GM04504 (cell line): ENCODE measurements at places on chromosomes 4 and X.

- peak; percentile 26 for DNase-seq
These were observed 75.1 kb downstream of the GAB1 start for GRCh38 chr4:143411527-143412419.

- DNase-seq = no peak
These were observed 552.7 kb downstream of the RAPGEF2 start for GRCh38 chr4:159655547-159655946.

DNA sequence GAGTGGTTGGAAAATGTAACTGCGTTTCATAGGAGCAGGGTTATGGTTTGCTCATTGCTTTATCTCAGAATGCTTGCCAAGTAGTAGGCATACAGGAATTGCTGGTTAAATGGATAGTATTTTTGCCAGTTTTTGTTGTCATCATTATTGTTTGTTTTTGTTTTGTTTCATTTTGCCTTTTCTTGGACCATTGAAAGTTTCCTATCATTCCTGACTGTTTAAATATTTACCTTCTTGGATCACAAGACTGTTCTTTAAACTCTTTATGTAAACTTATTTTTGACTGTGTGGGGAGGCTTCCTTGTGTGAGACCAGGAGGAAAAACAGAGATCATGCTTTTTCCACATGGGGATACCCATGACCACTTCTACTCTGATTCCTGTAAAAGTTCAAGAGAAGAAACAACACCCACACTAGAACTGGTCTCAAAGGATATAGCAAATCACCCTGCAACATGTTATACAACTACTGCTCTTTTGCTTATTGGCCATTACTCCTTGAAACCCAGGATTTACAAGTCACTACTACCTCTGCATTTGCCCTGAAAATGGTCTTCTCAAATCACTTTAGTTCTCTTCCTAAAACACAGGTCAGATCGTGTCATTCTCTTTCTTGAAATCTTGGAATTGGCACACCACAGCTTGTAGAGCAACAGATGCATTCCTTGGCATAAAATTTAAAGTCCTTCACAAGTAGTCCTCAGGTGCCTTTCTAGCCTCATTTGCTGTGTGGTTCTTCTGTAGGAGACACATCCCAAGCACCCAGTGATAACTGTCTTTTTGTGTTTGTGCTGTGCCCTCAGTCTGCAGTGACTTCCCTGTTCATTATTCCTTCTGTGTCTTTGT lies 51.3 kb downstream of the FNIP2 start:
- no peak for DNase-seq

GRCh38 chr4:74042681-74043080 lies 4.2 kb upstream of the CXCL3 start:
- no peak for DNase-seq

- DNase-seq = no peak
These were observed 53.4 kb downstream of the ADGRG4 start for GRCh38 chrX:136354201-136354600.

DNA sequence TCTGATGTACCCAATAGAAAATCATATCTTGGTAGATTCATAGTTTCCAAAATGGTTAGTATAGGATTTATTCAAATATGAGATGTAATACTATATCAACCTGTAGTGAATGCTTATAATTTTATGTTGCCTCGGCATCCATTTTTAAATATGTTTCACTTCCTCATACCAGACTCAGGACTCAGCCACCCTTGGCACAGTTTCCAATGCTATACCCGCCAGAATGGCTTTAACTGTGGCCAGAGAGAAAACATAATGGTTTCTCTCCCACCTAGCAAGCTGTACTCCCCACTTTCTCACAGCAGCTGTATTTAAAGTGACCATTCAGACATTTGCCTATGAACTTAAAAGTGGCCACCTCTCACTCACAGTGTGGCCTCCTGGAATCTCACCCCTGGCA lies 466.6 kb upstream of the PABPC4L start:
- DNase-seq = no peak

DNA sequence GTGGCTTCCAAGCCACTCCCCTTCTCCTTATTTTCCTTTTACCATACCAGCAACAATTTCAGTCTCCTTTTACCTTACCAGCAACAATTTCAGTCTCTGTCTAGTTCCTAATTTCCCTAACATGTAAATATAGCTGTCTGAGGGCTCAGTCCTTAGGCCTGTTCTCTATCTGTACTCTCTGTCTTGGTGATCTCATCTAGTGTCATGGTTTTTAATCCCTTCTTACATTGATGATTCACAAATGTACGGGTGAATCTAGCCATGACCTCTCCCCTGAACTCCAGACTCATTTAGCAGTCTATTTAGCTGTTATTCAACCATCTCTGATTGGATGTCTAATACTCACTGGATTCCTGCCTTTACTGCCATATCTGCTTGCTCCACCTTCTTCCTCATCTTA lies 7.2 kb downstream of the IL15 start:
- DNase-seq = peak; percentile 49

DNA sequence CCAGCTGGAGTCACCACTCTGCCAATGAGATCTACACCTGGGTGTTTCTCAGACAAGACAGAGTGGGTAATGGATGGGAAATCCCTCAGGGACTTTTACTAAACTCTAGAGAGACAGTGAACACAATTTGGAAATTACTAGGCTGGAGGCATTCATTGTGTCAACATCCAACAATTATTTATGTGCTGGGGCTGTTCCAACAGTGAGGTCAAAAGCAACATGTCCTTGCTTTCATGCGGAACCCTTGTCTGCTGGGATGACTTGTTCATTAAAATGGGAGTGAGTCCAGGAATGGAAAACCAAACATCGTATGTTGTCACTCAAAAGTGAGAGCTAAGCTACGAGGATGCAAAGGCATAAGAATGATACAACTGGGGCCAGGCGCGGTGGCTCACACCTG lies 54.0 kb downstream of the DRD5 start:
- DNase-seq = no peak
